Stimulated activated CD4-positive, alpha-beta T cell treated with anti-CD3 and anti-CD28 coated beads, Interleukin-4, amount 100 ng/mL, for 1 hour (primary cell): ENCODE measurements at places on chromosomes 13 and 19.

GRCh38 chr13:99004978-99005377 is 27.1 kb upstream of the DOCK9 start:
- no peak for DNase-seq

- DNase-seq: no peak
Observed at GRCh38 chr19:3698386-3698950, 1.8 kb downstream of the PIP5K1C start.

- DNase-seq: no peak
Observed at GRCh38 chr13:60260440-60260839, 96.7 kb upstream of the DIAPH3 start.

GRCh38 chr13:27406178-27406939 is 18.1 kb upstream of the GTF3A start:
- no peak for DNase-seq

- DNase-seq: no peak
Observed at GRCh38 chr19:4448147-4448985, 9.2 kb downstream of the UBXN6 start.

GRCh38 chr13:45278096-45278645 is 62.8 kb downstream of the TPT1 start:
- no peak for DNase-seq

DNA sequence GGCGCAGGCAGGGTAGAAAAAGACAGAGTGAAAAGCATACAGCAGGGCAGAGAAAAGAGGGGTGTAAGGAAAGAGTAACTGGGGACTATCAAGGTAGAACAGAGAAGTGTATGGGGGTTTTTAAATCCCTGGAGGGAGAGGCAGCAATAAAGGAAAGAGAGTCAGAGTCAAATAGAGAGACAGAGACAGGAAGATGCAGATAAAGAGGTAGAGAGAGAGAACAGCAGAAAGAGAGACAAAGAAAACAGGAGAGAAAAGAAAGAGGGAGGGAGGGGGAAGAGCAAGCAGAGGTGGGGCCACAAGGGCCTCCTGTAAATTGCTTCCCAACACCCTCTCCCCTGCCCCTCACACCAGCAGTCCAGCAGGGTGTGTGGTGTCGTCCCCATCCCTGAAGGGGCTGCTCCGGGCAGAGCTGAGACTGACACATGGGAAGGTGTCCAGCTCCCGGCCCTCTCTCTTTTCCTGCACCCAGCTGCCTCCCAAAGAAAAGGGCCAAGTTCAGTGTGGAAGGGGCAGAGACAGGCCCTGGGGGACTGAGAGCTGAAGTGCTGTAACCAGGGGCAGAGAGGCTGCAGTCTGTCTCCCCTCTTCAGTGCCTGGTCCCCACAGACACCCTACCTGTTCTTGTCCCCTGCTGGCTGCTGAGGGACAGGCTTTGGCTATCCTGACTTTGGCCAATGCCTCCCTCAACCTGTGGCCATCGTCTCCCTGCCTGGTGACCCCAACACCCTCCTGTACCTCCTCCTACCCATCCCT is 17.4 kb upstream of the POU2F2 start:
- no peak for DNase-seq

GRCh38 chr13:62799038-62799535 is 1383.4 kb upstream of the PCDH20 start:
- DNase-seq: no peak
